ENCODE measurements at places on chromosomes 6 and 20.

- DNase-seq, result no peak
These were observed 94.8 kb upstream of the SSTR4 start for GRCh38 chr20:22940350-22940749.

DNA sequence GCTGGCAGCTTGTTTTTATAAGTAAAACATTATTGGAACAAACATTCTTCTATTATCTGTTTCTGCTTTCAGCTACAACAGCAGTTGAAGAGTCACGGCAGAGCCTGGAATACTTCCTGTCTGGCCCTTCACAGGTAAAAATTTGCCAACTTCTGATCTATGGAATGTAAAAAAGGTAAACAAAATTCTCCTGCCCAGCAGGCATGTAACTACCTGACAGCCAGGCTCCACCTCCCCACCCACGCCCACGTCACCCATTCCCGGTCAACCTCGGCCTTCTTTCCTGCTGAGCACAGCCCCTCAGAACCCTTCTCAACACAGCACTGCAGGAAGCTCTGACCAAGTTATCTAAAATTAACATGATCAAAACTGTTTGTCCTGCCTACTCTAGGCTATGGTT lies 166.0 kb downstream of the DLL1 start:
- DNase-seq, result no peak

DNA sequence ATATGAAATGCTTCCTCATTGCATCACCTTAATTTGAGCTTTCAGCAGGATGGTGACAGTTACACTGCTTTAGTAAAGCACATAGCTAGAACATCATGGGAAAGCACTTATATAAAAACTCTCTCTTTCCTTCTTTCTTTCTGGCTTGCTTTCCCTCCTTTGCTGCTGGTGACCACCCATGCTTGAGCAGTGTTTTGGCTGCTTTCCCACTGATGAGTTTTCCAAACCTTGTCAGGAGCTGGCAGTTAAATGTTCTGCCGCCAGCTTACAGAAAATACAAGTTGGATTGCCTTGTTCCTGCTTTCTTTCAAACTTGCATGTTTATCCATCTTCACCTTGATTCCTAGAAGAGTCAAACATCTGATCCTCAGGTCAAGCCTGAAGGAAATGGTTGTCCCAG lies 323.9 kb downstream of the FOXA2 start:
- no peak for DNase-seq

- no peak for DNase-seq
These were observed 88.3 kb downstream of the TAF4 start for GRCh38 chr20:61977419-61977786.

DNA sequence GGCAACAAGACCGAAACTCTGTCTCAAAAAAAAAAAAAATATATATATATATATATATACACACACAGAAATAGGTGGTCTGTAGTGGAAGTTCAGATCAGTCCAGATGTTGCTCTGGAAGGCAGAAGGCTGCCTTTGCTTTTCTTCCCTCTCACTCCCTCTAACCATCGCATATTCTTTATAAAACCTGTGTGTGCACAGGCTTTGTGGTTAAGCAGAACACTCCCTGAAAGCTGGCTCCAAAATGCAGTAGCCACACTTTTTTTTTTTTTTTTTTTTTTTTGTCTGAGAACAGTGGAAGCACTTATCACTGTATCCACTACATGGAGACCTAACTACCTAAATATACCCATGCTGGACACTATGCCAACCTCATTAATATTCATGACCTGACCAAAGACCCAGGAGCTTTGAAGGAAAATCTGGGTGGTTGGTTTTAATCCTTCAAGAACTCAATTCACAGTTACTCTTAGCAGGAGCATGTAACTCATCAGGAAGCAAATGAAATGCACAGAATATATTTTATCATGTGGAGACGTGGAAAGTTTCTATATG lies 20.0 kb upstream of the GFOD1 start:
- DNase-seq, result no peak

DNA sequence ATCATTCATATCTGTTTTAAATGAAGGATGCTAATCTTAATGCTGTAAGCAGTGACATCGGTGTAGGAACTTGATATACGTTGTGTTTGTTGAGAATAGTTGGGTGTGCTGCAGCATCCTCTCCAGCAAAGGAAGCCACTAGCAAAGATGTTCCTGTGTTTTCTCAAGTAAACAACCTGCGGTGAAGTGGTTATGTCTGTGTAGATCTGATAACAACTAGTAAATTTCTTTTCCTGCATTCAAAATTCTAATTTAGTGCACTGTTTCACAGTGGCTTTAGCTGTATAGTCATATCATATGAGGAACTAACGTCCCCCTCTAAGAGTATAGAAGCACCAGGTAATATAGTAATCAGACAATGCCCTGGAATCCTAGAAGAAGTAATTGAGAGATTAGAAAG lies 38.7 kb downstream of the NCOA7 start:
- no peak for DNase-seq

GRCh38 chr6:88244721-88245120 lies 78.6 kb upstream of the CNR1 start:
- no peak for DNase-seq

Data from neural crest cell (in vitro differentiated cells).